ENCODE measurements at places on chromosomes 16 and 17. TPM values are rescaled to one million over a fixed set of nuclear protein-coding genes. Genes with fewer than 3 reads are reported as not detected.

- no peak for DNase-seq
These were observed 30.5 kb downstream of the PEMT start for GRCh38 chr17:17560975-17561374.

- peak; percentile 32 for DNase-seq
These were observed 31.1 kb downstream of the ADCY7 start for GRCh38 chr16:50297301-50298074.

DNA sequence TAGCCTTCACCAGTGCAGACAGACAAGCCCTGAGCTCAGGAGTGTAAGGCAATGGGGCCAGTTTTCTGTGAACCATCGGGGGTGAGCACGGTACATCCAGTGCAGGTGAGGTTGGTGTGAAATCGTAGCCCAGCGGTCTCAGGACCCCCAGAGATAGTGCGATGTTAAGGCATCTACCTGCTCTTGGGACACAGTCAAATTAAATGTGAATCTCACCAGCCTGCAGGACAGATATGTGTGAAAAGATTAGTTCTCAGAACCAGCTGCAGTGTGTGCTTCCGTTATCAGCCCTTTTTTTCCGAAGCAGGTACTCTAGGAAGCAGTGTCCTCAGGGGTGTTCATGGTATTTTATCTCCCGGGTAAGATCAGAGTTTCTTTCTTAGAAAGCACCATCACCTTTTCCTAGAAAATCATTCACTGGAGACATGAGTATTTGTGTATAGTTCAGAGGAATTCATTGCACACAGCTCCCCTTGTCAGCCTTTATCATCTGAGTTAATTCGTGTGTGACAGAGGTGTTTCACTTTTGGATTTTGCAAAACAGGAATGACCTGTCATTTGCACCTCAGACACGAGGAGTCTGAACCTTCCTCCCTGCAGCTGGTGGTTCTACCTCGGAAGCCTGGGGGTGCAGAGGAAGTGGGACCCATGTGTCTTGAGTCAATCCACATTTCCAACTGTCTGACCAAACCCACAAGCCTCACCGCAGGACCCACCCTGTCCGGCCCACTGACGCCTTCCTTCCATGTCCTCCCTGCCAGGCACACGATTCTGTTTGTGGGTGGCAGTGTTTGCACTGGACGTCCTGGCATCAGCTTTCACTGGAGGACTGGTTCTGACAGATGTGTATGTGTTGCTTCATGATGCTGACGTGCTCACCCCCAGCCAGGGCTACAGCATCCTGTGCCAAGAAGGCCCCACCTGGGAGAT, 107.8 kb downstream of the CLEC16A start:
- no peak for DNase-seq

- DNase-seq: no peak
These were observed 13.7 kb downstream of the ZNF500 start for GRCh38 chr16:4753227-4753626.

DNA sequence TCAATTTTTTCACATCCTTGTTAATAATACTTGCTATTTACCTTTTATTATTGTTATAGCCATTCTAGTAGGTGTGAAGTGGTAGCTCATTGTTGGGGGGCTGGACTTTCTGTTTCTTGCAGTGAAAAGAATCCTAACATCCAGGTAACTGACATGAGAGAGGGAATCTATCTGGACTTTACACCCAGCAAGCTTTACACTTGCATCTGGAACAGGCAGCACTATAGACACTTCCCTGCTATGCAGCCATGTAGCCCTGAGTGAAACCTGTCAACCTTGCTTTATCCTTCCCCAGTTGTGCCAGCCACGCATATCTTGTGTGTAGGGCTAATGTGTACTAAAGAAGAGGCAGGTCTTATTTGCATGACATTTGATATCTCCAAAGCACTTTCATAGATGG, 16.9 kb upstream of the ABCC12 start:
- DNase-seq: no peak

GRCh38 chr17:29066606-29067005, 23.7 kb downstream of the PIPOX start:
- no peak for DNase-seq

DNA sequence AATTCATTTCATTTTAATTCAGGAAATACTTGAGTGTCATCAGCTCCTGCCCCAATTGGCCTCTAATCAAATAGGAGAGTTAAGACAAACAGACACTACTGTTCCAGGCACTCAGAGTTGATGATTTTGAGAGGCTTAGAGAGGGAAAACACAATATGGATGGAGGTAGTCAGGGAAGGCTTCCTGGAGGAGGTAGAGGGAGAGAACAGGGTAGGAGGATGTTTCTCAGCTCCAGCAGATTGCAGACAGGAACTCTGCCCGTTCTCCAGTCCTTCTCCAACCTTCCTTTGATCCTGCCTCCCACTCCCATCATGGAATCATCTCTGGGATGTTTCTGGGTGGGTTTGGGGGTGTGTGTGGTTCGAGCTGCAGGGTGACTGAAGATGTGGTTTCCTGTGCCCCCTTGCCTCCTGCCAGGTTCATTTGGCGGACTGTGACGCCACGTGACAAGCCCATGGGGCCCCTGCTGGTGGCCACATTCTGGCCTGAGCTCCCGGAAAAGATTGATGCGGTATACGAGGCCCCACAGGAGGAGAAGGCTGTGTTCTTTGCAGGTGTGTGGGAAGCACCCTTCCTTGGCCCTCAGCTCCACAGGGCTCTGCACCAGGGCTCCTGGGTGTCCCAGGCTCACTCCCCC, 12.2 kb upstream of the LPCAT2 start:
- DNase-seq: no peak

DNA sequence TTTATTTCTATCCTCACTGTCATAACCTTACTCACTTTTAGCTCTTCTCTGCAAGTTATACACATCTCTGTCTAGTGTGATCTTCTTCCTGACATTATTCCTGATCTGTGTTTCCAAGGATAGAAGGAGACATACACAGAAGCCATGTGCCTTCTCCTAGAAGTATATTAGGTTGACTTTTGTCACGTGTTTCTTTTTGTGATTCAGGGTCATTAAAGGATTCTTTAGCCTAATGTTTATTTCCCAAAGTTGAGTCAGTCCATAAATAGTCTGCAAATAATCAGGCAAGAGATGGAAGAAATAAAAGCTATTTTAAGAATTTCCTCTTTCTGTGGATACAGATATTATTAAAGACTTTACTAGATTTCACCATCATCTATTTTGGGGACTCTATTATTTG, 214.1 kb upstream of the GOT2 start:
- DNase-seq: no peak

DNA sequence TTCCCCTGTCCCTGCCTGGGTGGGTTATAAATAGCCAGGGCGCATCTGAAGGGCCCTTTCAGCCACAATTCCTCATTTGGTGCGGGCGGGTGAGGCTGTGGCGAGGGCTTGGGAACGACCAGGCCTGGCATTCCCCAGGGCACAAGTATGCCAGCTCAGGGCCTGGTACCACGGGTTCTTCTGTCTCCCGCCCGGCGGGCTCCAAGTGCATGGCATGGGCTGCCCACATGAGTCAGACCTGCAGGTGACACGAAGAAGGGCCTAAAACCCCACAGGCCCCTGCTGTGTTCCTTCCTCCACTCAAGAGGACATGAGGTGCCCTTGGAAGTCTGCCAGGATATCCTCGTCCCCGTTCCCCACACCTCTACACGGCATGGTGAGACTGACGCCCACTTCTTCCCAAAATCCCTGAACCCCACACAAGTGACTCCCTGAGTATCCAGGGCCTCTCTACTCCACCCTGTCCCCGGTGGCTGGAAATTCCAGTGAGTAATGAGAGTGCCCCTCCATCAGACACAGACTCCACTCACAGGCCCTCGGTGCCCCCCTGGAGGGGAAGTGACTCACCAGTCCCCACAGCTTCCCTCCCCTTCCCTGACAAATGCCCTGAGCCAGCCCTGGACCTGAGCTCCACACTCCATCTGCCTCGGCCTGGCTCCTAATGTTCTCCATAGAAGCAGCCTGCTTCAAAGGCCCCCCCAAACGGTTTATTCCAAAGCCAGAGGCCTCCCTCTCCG, 68.8 kb downstream of the ABR start:
- peak; percentile 82 for DNase-seq

- DNase-seq: no peak
These were observed 6.8 kb downstream of the FAM83G start for GRCh38 chr17:18997650-18998196.

DNA sequence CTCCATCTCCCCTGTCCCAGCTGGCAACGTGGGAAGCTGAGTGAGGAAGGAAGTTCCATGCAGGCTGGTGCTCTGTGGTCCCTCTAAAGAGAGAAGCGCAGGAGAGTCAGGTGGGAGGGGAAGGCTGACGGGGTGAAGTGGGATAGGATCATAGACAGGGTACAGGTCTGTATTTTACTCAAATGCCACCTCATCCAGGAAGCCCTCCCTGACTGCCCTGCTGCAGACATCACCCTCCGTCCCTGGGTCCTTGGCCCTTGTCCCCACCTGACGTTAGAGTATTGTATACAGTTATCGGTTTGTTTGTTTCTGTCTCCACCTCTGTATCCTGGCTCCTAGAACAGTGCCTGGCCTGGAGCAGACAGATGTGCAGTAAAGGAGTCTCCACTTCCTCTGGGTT, 11.7 kb downstream of the CANT1 start:
- peak; percentile 59 for DNase-seq

The FOXF1 gene
- total RNA-seq: 9.9 TPM

The ALOXE3 gene
- not detected for total RNA-seq

Measured in mucosa of descending colon (tissue), 3 donors.